Muscle of arm (tissue), 14 donors: ENCODE measurements at places on chromosomes 4 and X. TPM values are rescaled to one million over a fixed set of nuclear protein-coding genes. Genes with fewer than 3 reads are reported as not detected.
A peak's percentile ranks its signal among the peaks of the same experiment; 100 is the strongest.

DNA sequence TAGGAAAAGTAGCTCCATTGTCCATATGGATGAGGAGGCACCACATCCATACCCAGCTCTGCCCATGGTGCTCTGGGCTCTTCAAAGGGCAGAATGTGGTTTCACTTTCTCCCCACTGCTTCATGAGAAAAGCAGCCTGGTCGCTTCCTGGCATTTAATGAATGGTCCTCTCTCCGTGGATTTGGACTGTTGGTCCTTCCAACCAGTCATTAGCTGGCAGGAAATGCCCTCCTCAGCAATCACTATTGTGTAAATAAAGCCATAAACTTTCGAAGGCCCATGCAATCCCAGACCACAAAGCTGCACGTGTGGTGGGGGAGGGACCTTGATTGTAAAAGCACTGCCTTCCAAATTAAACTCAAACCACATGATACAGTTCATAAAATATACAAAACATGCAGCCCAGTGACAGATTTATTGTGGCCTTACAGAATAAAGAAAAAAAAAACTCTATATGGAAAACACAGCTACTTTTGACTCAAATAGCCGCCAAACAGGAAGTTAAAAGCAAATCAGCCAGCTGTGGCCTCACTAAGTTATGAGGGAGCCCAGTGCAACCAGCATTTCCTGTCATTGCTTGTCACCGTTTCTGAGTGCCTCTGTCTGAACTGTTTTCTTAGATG, 8.1 kb downstream of the MBNL3 start:
- peak; percentile 54 for DNase-seq

- DNase-seq = no peak
Measured at GRCh38 chrX:97547877-97548578, 664.3 kb downstream of the RPA4 start.

- no peak for DNase-seq
Measured at GRCh38 chrX:20523626-20524312, 257.1 kb upstream of the RPS6KA3 start.

GRCh38 chr4:173490817-173491528, 39.1 kb downstream of the HAND2 start:
- DNase-seq = no peak

- no peak for DNase-seq
Measured at GRCh38 chrX:17377795-17378194, 2.8 kb downstream of the NHS start.

DNA sequence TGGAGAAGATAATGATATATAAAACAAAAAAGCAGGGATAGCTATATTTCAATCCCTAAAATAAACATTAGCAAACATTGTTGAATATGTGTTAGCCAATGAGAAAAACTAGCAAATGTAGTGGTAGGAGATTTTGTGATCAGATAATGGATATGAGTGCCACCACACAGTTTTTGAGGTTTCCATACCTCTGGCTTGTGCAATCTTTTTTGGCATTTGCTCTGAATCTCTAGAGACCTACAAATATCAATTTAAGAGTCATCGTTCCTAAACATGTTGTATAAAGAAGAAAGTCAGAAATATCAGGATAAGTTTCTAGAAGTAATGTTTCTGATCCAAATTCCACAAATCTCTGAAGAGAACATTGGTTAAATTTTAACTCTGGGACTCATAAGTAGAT, 308.7 kb downstream of the PDGFC start:
- no peak for DNase-seq

DNA sequence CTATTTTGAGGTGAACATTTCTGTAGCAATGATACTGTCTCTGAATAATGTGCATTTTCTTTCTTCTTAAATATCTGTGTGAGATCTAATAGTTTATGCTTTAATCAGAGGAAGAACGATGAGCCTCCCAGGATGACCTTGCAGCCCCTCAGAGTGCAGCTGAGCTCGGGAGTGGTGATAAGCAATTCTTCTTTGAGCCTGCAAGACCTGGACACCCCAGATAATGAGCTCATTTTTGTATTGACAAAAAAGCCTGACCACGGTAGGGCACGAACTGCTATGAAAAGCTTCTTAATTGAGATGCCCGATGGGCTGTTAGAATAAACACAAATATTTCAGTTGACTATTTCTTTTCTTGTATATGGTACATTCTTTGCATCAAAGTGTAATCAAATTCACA, 105.0 kb upstream of the ANXA3 start:
- no peak for DNase-seq

GRCh38 chrX:77347572-77347971, 99.6 kb upstream of the FGF16 start:
- DNase-seq = no peak

GRCh38 chr4:7169134-7169533, 23.2 kb upstream of the SORCS2 start:
- DNase-seq = no peak

GRCh38 chrX:18893536-18893935, 90.4 kb downstream of the PHKA2 start:
- no peak for DNase-seq

DNA sequence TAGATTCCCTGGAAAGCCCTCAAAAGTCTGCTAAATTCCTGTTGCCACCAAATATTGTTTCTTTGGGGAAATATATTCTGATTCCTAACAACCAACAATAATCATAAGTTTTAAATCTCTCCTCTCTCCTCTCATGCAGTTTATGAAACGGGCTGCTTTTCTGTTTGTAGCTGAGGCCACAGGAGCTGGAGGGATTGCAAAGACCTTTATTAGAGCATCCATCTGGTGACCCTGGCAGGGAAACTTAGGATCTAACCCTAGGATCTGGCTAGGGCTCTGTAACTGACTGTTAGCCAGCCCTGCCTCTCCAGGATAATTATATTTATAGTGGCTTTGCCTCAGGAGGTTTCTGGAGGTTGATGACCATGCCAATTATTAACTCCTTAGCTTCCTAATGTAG, 56.9 kb downstream of the SMAD1 start:
- DNase-seq = no peak

DNA sequence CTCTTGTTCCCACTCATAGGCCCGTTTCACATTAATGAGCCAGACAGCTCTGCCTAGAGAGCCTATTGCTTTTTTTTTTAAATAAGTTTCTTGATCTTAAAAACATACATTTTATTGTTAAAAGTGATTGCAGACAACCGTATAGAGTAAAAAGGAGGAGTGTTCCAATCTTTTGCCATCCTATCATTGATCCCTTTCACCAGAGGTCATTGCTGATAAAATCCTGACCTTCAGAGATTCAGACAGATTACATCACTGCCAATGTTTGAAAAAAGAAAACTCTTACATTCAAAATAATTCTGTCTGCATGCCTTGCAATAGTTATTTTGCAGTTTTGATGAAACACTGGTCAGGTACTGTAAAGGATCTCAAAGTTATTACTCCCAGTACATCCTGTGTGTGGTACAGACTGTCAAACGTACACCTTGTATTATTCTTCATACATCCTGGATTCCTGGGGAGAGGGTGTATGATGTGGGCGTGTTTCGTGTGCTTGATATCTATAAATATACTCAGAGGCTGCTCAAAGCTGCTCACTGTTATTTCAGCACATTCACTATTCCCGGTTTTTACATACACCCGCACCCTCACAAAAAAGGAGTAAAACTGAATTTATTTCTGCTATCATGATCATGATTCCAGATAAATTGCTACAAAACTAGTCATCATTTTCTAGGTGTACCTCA, 15.4 kb upstream of the KLHL2 start:
- DNase-seq = no peak

GRCh38 chr4:169064296-169064695, 54.2 kb upstream of the CBR4 start:
- no peak for DNase-seq

- no peak for DNase-seq
Measured at GRCh38 chrX:41600291-41600690, 88.5 kb upstream of the GPR34 start.

- peak; percentile 86 for DNase-seq
Measured at GRCh38 chr4:24472514-24473308, 111.6 kb downstream of the DHX15 start.

DNA sequence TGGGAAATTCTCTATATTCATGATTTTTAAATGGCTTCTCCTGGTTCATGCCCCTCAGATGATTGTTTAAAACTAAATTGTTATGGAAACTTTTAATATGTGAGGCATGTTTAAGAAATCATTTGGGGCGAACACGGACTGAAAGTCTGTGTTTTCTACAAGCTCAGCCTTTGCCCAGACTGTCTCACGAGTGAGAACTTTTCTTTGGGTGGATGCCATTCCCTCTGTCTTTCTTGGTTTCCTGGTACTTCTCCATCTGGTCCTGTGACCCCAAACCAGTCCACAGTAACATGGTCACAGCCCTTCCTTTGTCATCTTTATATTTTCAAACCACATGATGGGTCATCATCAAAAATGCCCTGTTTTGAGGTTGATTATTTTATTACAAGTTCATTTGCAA, 186.6 kb upstream of the GNPDA2 start:
- no peak for DNase-seq

DNA sequence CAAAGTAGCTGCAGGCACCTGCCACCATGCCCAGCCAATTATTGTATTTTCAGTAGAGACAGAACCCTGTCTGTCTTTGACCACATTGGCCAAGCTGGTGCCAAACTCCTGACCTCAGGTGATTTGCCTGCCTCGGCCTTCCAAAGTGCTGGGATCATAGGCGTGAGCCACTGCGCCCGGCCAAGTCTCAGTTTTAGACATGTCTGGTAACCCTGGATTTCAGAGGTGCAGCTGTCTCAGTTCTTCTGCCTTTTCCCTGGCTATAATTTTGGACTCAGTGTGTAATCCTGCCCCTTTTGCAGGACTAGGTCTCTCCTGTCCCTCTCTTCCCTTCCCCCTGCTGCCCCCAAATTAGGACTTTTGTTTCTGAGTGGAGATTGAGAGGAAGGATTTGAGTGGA, 46.6 kb downstream of the FAM193A start:
- DNase-seq = no peak

DNA sequence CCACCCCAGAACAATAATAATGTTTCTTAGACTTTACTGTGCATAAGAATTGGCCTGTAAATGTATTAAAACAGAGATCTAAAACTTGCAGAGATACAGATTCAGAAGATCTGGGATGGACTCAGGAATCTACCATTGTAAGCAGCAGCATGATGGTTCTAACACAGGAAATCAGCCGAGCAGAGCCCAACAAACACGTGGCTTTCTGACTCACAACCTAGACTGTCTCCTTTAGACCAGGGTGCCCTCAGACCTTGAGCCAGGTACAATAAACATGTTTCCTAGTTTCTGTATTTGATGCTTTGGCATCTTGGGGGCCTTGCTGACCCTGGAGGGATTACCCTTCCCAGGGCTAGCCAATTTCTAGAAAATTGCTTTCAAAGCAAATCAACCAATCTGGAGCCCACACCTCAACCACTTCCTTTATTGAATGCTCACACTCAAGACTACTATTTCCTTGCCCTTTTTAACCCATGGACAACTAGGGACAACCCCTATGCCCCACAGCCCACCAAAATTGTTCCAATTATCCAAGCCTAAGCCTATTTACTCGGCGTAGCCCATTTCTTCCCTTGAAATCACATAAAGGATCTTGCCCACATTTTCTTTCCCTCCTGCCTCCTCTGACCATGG, 80.5 kb downstream of the TBC1D9 start:
- DNase-seq = no peak

DNA sequence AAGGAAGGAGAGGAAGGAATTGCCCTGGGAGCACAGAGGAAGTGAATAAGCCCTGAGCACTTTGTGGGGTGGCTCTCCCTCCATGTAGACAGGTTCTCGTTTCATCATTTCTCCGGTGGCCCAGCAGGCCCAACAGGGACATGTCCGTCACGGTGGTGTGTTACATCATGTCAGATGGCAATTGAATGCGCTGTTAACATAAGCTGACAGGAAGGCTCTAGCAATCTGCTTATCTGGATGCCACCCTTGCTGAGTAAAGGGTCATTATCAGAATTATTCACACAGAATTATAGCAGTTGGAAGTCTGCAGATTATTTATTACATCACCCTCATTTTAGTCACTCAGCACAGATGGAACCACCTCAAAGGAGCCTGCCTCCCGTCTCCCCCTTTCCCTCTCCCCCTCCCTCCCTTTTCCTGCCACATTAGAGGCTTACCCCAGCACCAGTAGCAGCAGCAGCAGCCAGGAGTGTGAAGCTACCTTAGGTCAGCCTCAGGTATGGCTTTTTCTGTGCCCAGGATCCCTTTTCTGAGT, 124.3 kb upstream of the TRIM2 start:
- DNase-seq = no peak

- no peak for DNase-seq
Measured at GRCh38 chr4:8841678-8842268, 29.9 kb downstream of the HMX1 start.

- no peak for DNase-seq
Measured at GRCh38 chr4:168082379-168082778, 10.0 kb upstream of the ANXA10 start.

DNA sequence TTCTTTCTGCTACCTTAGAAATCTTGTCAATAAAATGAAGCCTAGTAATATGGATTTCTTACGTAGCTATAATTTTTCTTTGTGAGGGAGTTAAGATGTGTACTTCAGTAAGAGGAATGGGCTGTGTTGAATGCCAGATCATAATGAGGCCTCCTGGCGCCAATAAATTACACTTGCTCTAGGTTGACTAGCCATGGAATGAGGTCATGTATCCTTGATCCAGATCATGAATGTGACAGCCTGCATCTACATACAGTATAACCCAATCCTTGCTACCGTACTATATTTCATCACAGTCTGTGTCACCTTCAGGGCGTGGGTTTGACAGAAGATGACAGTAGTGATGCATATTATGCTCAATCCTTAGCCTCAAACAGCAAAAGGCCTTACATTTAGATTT, 36.2 kb downstream of the NHS start:
- no peak for DNase-seq

- no peak for DNase-seq
Measured at GRCh38 chrX:12118134-12118533, 20.1 kb upstream of the FRMPD4 start.

DNA sequence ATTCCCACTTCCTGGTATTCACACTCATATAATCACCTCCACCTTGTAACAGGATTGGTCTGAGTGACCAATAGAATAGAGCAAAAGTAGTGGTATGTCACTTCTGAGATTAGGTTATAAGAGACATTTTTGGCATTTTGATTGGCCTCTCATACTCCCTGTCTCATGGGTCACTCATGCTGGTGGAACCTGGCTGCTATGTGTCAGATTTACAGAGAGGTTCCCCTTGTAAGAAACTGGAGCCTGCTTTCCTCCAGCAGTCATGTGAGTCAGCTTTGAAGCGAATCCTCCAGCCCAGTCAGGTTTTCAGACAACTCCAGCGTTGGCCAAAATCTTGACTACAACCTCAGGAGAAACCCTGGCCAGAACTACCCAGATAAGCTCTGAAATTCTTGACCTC, 2.6 kb upstream of the OTUD4 start:
- DNase-seq = no peak

SUV39H1 gene
- 4.2 TPM for polyA plus RNA-seq

TMPRSS11B gene
- 0.04 TPM for polyA plus RNA-seq

SORBS2 gene
- polyA plus RNA-seq = 20.2 TPM

KLF8 gene
- 3.9 TPM for polyA plus RNA-seq

CCNQ gene
- 13.4 TPM for polyA plus RNA-seq

BRS3 gene
- polyA plus RNA-seq = not detected

NDST3 gene
- not detected for polyA plus RNA-seq
